Retina (tissue), 1 donor: ENCODE measurements at places on chromosomes 16 and 17.

GRCh38 chr17:81209141-81209540 lies 13.6 kb downstream of the CEP131 start:
- no peak for DNase-seq

- no peak for DNase-seq
These were observed 161.3 kb downstream of the SLC39A11 start for GRCh38 chr17:72931163-72931562.

DNA sequence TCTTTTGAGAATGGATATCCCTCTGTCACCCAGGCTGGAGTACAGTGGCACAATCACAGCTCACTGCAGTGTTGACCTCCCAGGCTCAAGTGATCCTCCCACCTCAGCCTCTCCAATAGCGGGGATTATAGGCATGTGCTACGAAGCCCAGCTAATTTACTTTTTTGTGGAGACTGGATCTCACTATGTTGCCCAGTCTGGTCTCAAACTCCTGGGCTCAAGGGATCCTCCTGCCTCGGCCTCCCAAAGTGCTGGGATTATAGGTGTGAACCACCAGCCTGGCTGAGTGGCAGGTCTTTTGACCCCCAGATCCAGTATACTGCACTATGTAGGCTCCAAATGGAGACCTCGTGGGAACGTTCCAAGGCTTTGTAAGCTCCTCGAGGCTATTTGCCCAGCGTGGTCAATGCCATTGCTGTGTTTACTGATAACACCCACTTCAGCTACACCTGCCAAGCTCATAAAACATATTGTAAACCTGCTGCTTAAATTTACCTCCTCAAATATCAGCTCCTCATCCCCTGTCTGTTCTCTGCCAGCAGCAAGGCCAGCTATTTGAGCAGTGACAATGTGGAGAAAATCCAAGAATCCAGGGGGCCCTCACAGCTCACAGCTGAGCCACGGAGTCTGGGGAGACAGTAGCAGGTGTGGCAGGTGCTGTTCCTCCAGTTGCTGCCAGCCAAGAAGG lies 16.2 kb upstream of the KIFC3 start:
- no peak for DNase-seq

GRCh38 chr17:42106009-42106408 lies 6.5 kb downstream of the DHX58 start:
- DNase-seq: no peak

DNA sequence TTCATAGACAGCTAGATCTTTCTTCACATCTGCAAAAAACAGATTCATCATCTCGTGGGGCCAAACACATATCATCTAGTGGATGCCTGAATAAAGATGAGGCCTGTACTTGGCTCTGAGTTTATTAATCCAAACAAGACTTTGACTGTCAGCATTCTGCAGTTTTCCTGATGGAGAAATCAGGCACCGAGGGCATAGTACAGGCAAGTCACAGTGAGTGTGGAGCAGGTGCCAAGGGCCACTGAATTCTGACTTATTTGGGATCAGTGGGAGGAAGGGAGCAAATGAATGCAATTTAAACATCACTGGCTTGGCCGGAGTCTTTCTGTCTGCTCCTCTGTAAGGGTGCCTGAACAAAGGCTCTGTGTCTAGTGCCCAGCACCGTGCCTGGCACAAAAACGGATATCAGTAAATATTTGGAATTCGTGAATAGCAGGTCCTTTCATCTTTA lies 975 bp downstream of the CFAP20 start:
- DNase-seq: peak; percentile 30

- DNase-seq: peak; percentile 87
These were observed at the start of gene ITGB3 for GRCh38 chr17:47253541-47254402. TSS of gene ITGB3 (plus strand) at chr17:47253827. CDS start at chr17:47253862, 35 bp downstream.

GRCh38 chr17:8153525-8153956 lies 1.3 kb upstream of the PER1 start:
- DNase-seq: peak; percentile 55

DNA sequence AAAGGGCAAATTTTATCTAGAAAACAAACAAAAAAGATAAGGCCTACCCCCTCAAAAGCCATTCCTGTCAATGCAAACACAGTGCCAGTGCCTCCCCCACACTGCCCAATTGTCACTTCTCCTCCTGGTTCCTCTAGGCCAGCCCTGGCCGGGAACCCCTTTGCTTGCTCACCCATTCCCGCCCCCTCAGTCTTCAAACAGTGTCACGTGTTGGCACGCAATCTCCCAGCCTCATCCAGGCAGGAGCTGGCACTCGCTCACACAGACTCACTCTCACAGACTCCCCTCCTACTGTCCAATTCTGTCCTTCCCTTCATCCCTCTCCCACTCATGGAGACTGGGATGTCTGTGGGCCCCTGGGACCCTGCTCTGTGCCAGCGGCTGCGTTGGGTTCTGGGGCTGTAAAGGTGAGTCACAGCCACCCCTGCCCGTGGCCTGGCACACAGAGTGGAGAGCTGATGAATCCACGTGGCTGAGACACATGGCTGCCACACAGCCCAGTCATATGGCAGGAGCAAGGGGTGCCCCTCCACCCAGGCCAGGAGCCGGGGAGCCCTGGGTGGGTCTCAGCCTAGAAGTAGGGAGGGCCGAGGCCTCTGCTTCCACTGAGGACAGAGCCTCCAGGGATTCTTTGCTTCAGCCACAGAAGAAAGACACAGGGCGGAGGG lies 54.8 kb downstream of the VAC14 start:
- no peak for DNase-seq

DNA sequence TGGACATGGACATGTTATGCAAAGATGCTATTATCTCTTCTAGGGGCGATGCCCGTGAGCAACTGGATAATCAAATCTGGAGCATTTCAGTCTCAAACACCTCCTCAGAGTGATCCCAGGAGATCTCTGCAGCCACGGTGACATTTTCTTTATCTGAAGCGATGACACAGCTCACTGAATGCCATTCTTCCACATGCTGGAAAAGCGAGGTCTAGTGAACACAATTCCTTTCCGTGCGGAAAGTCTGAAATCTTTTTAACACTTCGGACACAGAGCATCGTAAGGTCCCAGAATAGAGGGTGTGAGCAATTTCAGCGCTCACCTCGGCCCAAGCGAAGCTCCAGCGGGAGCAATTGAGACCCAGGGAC lies 531 bp upstream of the HASPIN start:
- no peak for DNase-seq

- no peak for DNase-seq
These were observed 168.5 kb downstream of the NPIPB11 start for GRCh38 chr16:29237971-29238370.

DNA sequence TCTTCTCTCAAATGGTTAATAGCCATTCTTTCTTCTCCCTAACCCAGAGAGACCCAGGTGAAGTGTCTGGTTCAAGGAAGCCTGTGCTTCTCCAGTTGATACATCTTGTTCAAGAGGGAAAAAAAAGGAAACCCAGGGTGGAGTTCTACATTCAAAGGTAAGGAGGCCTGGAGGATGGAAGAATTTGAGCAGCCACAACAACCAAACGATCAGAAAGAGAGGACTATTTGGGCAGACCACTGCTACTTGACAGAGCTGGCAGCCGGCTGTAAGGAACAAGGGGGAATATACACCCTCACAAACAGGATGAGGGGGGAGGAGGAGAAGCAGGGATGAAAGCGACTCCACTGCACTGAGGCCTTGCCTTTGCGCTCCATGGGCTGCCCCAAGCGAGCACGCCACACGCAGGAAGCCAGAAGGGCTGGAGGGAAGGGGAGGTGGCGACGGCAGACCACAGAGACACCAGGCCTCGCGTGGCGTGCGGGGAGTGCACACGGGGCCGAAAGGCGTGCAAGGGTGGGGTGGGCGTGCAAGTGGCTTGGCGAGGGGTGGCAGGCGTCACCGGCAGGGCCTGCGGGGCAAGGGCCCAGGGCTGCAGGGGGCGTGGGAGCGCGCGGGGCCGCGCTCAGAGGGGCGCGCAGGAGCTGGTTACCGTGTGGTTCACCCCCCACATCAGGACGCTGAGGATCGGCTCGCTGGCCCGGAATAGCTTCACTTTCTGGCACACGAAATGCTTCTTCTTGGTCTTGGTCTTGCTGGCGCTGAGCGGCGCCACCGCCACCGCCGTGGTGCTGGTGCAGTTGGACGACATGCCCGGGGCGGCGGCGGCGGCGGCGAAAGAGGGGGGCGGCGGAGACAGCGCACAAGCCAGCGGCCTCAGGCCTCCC lies 499 bp downstream of the PIP4K2B start:
- DNase-seq: peak; percentile 75

- DNase-seq: no peak
These were observed 414.4 kb downstream of the UTP18 start for GRCh38 chr17:51674579-51675255.

- no peak for DNase-seq
These were observed 10.9 kb upstream of the ARL2BP start for GRCh38 chr16:57233944-57234706.

DNA sequence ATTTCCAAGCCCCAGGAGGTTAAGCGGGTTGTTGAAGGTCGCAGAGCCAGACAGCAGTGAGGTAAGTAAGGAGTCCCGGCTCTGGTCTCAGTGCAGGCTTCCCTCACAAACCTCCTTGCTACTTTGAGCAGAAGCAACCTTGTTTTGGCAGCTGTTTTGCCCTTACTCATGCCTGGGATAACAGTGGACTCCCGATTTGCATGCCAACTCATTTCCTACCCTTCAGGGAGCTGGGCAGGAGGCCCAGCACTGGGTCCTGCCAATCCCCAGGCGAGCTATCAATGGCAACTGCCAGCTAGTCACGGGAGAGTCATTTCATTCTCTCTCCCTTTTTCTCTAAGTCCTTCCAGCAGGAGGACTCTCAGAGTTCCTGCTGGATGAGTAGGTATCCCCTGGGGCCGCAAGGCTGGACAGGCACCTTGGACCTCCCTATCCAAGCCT lies 72.0 kb upstream of the KSR1 start:
- DNase-seq: no peak

GRCh38 chr17:57442914-57443571 lies 186.7 kb downstream of the MSI2 start:
- DNase-seq: no peak

- no peak for DNase-seq
These were observed 10.6 kb downstream of the ZNF668 start for GRCh38 chr16:31063495-31063842.

DNA sequence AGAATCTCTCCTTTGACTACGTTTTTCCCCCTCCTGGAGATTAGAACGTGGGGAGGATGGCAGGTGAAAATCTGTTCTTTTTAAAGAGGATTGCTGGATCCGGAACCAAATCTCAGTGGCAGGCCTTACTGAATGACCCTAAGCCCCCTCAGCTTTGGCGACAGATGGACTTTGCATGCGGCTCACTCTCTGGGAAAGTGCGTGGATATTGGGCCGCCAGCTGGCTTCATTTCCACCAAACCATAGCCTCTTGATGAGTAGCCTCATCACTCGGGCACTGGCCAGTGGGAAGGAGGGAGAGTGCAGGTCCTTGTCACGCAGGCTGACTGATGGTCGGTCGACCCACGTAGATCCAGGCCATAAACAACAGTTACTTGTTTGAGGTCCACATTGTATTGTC lies 31.3 kb upstream of the CCDC182 start:
- no peak for DNase-seq

- no peak for DNase-seq
These were observed 146.4 kb upstream of the KCNJ16 start for GRCh38 chr17:69928611-69929010.

DNA sequence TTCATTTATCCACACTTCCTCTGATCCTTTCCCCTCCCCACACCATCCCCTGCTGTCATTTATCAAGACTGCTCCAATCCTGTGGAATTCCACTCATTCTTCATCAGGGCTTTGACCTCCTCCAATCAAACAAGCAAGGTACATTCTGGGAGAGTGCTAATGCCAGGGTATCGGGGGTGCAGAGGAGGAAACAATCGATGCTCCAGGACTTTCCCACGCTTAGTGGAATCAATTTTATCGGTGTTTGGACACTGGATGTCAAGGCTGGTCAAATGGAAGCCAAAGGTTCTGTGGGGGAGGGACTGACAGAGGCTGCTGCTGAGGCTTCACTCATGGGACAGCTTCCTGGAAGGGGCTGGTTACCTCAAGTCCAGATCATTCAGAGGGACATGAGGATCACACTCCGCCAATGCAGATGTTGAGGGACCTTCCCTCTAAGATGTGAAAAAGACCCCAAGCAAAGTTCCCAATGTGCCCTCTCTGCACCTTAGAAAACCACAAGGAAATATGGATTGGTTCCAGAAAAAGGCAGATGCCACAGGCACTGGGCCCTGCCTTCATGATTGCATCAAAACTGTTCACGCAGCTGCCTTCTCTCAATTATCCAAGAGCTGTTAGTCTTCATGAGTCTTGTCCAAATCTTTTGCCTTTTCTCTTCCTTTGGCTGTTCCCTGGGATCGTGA lies 44.7 kb upstream of the SOX9 start:
- DNase-seq: no peak

DNA sequence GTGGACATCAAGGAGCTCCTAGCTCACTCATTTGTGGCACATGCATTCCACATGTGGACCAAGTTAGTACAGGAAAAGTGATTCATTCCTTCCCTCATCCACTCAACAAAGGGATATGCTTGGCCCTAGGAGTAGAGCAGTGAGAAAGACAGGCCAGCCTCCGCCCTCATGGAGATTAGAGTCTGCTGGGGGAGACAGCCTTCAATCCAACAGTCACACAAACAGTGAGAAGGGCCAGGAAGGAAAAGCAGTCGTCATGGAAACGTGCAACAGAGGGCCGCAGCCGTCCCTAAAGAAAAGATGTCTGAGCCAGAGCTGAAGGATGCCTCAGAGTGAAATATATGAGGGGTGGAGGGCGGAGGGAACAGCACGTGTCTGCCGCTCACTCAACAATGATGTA lies 109.9 kb downstream of the VPS53 start:
- DNase-seq: no peak

GRCh38 chr17:70677783-70678647 lies 508.7 kb downstream of the KCNJ2 start:
- DNase-seq: no peak

DNA sequence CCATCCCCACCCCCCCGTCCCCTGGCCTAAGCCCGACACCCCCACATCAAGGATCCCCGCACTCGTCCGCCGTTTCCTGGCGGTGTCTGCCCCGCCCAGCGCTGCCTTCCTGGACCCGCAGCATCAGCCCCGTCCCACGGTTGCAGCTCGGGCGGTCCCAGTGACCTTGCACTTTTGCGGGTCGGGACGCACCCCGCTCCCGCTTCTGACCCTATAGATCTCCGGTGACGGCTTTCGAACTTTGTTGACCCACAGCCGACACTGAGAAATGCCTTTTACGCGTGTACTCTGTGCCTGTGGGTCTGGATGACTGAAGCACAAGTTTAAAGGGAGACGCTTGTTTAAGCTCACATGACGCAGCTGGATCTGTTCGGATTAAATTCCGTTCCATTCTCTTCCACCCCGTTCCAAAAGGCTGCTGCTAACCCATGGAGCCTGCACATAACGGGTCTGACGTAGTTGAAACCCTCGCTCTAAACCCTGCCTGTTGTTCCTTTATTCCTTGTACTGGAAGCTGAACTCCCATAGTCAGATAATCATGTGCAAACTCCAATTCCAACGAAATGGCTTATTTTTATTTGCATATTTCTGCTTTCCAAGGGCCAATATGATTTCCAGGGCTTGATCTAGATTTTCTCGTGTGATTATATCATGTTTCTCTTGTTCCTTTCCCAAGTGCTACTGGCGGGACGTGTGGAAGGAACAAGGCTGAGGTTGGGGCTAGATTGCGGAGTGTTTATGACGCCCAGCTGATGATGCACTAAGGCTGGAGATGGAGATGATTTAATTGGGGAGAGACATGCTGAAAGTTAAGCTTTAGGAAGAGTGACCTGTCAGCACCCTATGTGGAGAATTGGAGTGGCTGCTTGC lies 834 bp downstream of the FLYWCH1 start:
- DNase-seq: peak; percentile 57
